Endodermal cell (in vitro differentiated cells): ENCODE measurements at places on chromosomes 4 and X.

DNA sequence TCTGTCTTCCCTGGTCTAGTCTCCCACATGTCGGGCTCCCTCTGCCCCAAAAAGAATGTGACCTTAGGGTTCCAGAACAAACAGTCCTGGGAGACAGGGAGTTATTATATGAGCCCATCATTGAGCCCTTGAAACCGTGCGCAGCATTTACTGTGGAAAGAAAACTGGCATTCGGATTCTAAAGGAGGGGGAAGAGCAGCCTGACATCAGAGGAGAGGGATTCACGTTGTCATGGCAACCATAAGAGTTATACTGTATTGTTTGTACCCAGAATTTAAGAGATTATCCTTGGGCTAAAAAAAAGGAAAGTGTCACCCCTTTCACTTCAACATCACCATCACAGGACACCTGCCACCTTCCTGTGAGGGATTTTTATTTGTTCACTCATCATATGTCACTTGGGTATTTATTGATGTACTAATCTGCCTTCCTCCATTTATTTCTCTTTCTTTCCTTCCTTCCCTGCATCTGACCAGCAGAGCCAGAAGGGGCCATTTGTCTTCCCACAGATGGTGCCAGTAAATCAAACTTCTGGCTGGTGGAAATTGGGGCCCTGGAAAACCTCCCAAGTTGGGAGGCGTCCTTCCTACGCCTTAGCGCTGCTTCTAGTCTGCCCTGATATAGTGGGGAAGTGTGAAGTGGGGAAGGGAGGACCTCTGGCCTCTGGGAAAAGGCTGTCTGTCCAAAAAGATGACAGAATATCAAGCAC, 64.9 kb upstream of the FRMPD3 start:
- DNase-seq, result no peak

- no peak for DNase-seq
Measured at GRCh38 chr4:182189103-182189878, 53.9 kb upstream of the TENM3 start.

- DNase-seq, result no peak
Measured at GRCh38 chr4:2829933-2830451, 13.7 kb upstream of the ADD1 start.

GRCh38 chrX:87064502-87064901, 453.1 kb upstream of the KLHL4 start:
- DNase-seq, result no peak

- DNase-seq, result no peak
Measured at GRCh38 chrX:8717354-8717753, 14.6 kb downstream of the ANOS1 start.

- no peak for DNase-seq
Measured at GRCh38 chr4:53507671-53508286, 83.5 kb downstream of the LNX1 start.

DNA sequence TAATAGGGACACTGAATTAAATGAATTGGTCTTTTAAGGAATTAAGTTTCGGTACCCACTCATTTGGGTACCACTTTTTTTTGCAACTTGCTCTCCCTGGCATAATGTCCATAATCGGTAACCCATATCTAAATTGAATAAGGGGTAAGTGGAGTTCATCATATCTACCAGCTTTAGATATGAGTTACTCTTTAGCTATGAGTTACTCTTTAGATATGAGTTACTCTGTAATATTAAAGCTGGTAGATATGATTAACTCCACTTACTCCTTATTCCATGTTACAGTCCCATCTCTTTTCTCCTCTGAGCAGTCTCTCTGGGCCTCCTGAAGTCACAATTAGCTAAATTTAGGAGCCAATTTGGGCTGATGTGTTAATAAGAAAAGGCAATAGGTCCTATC, 85.7 kb downstream of the TEX13C start:
- DNase-seq, result no peak

GRCh38 chr4:7653510-7654369, 219.0 kb upstream of the PSAPL1 start:
- no peak for DNase-seq

DNA sequence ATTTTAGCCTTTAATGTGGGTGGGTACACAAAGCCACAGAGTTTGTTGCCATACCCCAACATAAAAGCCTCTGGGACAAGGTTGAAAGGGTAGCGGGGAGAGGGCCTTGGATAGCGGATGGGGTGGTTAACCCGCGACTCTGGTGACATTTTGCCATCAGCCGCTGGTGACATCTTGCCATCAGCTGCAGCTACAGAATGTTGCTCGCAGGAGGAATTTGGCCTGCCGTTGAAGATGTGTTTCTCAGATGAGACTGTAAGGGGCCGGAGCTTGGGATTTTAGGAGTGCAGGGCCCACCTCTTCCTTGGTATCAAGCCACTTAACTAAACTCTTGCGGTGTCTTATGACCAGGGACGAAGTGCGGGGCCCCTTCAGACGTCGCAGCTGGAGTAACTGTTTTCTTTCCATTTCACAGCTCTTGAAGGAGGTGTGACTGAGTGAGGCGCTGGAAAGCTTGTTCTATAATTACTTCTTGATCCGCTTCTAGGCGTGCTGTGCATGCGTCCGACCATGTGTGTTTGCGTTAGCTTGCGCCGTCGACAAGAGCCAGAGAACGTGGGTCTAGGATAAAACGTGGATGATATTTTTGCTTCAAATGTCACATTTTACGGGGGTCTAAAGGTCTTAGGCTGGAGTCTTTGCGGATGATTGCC, 820 bp upstream of the RASL11B start:
- peak; percentile 66 for DNase-seq

- DNase-seq, result no peak
Measured at GRCh38 chr4:156053174-156053573, 99.5 kb upstream of the CTSO start.

DNA sequence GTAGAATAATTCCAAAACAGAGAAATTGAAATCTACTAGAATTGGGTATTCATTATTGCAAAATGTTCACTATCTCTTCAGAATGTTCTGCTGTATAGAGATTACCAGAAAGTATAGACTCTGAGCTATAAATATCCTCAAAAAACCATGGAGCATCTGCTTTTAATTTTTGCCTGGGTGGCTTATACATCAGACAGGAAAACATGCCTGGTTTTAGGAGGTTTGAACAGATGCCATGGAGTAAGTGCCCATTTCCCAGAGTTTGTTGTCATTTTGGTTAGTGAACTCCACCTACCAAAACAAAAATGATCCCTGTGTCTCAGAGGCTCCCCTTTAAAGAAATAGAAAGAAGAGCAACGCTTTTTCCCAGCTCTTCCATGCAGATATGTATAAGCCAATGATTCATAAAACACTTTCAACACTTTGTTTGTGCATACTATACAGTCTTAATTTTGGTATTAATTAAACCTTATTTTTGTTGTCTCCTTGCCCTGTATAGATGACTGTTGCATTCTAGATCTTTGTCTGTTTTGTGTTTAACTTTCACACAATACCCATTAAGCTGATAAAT, 68.7 kb downstream of the MEPE start:
- no peak for DNase-seq

GRCh38 chr4:8076023-8076422, 82.6 kb downstream of the ABLIM2 start:
- peak; percentile 42 for DNase-seq

DNA sequence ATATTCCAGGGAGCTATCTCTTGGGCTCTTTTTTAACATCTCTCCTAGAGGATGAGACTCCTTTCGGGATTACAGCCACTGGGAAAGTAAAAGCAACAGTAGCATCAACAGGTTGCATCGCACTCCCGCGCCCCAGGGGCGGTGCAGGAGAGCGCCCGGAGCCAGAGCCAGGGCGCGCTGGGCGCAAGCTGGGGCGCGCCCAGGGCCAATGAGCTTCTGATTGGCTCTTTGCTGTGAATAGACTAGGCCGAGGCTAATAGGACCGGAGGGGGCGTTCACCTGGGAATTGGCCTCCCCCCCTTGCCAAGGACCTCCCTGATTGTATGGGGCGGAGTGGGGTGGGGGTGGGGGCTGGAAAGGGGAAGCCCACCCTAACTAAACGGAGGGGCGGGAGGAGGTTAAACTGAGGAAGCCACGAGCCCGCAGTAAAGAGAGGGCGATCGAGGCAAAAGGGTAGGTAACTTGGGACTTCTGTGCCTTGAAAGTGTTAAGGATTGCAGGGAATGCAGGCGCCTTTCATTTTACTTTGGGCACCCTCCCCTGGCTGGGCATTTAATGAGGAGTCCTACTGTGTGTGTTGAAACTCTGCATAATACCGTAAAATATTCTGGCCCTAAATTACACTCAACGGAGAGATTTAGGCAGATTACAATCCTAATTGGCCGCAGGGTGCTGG, 1.1 kb upstream of the ATOH1 start:
- peak; percentile 87 for DNase-seq

DNA sequence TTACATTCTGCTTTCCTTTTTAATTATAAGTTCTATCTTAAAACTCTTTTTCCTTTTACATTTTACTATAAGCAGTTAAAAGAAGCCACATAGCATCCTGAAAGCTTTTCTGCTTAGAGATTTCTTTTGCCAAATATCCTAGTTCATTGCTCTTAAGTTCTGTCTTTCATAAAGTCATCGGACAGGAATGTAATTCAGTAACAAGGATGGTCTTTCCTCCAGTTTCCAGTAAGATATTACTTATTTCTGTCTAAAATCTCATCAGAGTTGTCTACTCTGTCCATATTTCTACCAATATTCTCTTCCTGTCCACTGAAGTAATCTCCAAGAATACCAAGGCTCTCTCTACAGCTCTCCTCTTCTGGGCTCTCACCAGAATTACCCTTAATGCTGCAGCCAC, 37.5 kb upstream of the ADH1C start:
- no peak for DNase-seq

- no peak for DNase-seq
Measured at GRCh38 chrX:131812847-131813825, 210.0 kb upstream of the STK26 start.

- no peak for DNase-seq
Measured at GRCh38 chr4:3401436-3402171, 40.2 kb upstream of the HGFAC start.
